ENCODE measurements at places on chromosomes 6 and 20.

DNA sequence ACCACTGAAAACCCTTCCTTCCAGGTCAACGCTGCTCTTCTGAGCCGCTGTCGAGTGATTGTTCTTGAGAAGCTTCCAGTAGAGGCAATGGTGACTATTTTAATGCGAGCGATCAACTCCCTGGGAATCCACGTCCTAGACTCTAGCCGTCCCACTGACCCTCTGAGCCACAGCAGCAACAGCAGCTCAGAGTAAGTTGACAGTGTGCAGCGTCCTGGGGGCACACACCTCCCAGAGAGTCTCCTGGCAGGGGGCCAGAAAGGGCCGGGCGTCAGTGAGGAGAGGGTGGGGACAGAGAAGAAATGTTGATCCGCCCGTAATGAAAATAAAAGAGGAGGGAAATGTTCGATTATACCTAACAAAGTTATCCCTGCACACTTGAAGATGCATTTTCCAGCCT, 5.0 kb downstream of the WRNIP1 start:
- DNase-seq: no peak

- no peak for DNase-seq
These were observed 36.8 kb downstream of the PSMB9 start for GRCh38 chr6:32890831-32891230.

DNA sequence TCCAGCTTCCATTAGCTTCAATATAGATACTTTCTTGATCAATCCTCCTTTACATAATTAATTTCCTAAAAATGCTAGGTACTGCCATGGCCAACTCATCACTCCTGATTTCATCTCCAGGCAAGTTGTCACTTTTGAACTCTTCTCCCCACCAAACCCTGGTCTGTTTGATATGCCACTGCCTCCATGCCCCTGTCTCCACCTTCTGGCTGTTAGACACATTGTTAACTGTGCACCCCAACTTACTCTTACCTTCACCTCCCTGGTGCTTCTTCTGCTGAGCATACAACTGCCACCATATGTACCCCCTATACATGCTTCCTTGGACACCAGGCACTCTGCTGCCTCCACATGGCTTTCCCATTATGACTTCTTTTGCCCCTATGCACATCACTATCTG, 21.9 kb upstream of the AIG1 start:
- no peak for DNase-seq

GRCh38 chr20:4027590-4028265, 12.4 kb upstream of the RNF24 start:
- no peak for DNase-seq

DNA sequence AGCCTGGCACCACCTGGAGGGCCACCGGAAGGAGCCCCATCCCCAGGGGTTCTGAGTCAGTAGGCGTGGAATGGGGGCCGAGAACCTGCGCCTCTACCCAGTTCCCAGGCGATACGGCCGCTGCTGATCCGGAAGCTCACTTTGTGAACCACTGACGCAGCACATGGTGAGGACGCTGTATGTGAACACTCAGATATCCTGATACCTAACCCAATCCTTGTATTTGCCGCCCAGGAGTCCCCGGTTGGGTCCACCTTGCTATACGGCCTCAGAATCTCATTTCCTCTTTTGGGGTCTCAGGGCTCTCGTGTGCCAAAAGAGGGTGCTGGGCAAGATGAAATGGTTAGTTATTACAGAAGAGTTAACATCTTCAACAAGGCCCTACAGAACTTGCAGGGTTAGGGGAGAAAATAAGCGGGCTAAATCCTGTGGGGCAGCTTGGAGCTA, 604 bp upstream of the RAB5IF start:
- DNase-seq: peak; percentile 81

DNA sequence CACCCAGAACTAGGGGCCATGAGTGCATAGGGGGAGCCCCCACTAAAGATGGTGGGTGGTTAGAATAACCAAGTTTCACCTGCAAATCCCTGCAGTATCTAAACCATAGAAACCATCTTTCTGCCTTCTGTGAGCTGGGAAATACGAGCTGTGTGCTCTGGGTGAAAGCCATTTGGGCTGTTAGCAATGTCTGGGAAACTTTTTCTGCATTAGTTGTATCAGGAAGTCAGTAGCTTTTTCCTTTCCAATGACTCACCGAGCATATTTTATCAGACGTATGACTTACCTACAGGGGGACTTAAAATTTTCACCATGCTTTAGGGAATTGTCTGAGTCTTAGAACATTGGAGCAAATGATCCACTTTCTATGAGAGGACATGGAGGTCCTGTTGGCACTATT, 584.0 kb downstream of the QKI start:
- no peak for DNase-seq

- no peak for DNase-seq
These were observed 531.2 kb downstream of the TFAP2B start for GRCh38 chr6:51349857-51350256.

GRCh38 chr6:8110117-8110721, 7.9 kb upstream of the EEF1E1 start:
- DNase-seq: no peak

DNA sequence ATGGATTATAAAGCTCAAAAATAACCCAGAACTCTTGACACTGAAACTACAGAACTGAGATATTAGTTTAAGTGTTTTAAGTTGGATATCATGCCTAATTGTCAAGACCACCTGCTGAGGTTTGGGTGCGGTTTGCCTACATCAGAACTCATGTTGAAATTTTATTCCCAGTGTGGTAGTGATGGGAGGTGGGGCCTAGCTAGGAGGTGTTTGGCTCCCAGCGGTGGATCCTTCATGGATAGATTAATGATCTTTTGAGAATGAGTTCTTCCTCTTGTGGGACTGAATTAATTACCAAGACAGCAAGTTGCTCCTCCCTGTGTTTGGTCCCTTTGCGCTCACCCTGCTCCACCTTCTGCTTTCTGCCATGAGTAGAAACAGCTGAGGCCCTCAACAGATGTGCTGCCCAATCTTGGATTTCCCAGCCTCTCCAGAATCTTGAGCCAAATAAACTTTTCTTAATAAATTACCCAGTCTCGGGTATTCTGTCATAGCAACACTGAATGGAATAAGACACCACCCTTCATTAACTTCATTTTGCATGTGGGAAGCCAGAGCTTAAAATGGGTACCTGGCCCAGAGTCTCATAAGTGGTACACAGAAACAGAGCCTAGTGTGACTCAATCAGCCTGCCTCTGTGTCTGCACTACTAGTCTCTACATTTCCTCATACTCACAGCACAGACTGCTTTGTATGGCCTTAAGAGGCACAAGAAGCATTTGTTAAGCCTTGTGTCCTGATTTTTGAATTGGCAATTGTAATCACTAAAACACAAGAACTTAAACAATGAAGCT, 158.4 kb downstream of the IBTK start:
- DNase-seq: no peak

DNA sequence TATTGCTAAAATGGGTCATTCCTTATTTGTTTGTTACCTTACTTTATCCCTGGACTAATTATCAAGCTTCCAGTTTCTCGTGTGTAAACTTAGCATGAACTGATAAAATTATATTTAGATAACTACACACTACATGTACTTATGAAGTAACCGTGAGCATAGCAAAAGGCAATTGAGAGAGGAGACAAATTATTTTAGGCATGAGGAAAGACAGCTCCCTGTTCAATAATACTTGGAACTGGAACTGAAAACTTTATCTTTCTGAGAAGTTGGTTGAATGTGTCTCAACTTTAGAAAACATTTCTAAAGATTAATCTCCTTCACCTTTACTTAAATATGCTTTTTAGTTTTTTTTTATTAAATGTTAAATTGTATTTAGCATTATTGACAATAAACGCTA, 11.4 kb downstream of the CRISP3 start:
- no peak for DNase-seq

DNA sequence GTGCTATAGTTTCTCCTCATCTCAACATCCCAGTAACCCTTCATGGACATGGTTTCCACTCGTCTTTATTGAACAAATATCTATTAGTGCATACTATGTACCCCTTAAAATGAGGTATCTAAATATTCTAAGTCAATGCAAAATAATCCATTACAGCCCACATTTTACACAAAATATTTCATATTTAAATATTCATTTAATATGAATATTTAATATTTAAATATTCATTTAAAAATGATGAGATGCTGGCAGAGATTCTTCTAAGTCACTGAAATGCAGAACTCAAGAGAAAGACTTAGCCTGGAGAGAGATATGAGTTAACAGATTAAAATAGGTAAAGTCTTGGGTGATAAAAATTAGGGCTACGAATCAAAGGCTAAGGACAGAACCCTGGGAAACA, 17.9 kb downstream of the EPB41L2 start:
- no peak for DNase-seq

DNA sequence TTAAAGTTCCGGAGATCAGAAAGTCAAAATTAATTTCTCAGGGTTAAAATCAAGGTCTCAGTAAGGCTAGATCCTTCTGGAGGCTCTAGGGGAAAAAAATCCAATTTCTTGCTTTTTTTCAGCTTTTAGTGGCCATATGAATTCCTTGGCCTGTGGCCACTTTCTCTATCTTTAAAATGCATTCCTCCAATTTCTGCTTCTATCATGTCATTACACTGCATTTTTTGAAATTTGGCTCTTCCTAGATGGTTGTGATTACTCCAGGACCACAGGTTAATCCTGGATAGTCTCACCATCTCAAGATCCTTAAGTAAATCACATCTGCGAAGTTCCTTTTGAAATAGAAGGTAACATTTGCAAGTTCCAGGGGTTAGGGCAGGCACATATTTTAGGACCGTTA, 1294.9 kb upstream of the CITED2 start:
- no peak for DNase-seq

DNA sequence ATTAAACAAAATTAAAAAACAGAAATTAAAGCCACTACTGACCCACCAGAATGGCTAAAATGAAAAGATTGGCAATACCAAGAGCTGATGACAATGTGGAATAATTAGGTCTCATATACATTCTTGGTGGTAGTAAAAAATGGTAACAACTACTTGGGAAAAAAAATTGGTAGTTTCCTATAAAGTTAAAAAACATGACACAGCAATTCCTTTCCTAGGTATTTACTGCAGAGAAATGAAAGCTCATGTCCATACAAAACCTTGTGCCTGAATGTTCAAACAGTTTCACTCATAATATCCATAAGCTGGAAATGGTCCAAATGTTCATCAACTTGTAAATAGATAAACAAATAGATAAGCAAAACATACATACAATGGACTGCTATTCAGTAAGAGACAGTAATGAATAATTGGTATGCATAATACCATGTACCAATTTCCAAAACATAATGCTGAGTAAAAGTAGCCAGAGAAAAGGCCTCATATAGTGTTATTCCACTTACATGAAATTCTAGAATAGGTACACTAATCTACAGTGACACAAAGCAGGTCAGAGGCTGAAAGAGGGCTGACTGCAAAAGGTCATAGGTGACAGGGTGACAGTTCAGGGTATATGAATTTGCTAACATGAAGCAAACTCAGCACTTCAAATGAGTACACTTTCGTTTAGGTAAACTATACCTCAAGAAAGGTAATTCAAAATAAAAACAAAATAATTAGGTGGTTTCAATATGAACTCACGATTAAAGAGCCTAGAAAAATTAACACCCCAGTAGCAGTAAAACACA, 53.0 kb downstream of the B3GAT2 start:
- no peak for DNase-seq

GRCh38 chr6:43723737-43724295, 36.2 kb upstream of the MRPS18A start:
- DNase-seq: no peak

DNA sequence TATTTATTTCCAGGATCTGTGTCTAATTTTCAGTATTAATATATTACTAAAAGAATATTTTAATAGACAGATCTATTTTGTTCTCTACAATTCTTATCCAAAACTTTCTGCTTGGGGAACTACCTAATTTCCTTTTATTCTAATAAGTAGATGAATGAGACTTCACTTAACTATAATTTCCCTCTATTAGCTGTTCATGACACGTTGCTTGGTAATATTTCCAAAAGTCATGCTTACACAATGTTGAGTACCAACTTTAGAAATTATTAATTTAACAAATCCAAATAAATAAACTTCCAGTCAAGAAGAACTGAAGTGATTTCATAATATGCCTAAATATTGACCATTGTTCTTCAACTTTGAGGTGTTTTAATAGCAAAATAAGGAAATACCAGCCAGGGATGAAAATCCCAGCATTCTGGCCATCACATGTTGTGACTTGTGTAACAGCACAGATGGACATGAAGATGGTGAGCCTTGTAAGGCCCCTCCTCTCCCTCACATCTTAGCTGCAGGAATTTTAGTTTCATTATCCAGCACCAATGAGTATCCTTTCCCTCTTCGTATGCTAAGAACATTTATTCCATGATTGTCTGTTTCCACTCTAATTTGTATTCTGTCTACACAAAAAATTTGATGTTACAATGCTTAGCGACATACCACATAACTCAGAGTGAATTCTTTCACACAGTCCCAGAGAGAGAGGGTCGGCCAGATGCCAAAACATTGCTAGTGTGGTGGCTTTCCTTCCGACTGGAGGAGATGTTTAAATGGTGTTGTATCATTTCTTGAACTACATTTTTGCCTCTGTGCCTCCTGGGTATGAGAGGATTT, 137.5 kb downstream of the FOXA2 start:
- DNase-seq: no peak

GRCh38 chr20:62982124-62983075, 24.4 kb downstream of the BHLHE23 start:
- no peak for DNase-seq

DNA sequence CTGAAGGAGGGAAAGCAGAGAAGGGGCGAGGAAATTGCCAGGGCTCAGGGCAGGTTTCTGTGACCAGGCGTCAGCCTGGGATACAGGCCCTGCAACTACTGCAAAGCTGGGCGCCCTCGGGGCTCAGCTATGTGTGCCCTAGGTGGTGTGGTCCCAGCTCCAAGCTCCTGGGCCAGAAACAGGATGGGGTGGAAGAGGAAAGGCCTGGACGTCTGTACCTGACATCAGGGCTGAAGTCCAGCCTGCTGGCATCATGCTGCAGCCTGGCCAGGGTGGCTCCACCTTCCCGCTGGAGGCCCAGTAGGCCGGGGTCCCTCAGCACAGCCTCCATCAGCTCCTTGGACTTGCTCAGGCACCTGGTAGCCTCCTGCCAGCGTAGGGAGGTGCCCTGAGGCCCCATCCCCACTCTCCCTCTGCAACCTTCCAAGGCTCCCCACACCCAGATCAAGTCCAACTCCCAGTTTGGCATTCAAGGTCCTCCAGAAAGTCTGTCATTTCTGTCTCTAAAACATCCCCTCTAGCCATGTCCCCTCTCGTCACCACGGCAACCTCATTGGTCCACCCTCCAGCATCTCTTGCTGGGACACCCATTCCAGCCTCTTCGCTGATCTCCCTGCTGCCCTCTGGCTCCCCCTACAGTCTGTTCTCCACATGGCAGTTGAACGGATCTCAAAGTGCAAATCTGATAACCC, 38.2 kb downstream of the KIAA1755 start:
- no peak for DNase-seq

Data from GM12878 (cell line).